GM12878 (cell line): ENCODE measurements at places on chromosomes 2 and 18.

- DNase-seq: no peak
These were observed 1074.2 kb upstream of the ZEB2 start for GRCh38 chr2:145593991-145594614.

DNA sequence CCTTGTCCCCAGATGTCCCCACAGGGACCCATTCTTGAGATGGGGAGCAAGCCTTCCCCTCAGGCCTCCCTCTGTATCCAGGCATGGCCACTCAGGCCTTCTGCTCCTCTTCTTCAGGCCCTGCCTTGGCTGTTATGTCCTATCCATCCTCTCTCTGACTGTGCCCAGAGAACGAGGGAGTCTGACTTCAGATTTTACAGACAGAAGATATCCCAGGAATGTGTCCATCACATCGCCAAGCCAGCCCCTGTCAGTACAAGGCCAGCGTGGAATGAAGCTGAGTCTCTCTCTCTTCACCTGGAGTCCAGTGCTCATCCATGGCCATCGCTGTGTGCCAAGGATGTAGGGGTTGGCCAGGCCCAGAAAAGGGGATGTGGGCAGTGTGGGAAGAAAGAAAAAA, 57.6 kb downstream of the SDC1 start:
- DNase-seq: no peak

DNA sequence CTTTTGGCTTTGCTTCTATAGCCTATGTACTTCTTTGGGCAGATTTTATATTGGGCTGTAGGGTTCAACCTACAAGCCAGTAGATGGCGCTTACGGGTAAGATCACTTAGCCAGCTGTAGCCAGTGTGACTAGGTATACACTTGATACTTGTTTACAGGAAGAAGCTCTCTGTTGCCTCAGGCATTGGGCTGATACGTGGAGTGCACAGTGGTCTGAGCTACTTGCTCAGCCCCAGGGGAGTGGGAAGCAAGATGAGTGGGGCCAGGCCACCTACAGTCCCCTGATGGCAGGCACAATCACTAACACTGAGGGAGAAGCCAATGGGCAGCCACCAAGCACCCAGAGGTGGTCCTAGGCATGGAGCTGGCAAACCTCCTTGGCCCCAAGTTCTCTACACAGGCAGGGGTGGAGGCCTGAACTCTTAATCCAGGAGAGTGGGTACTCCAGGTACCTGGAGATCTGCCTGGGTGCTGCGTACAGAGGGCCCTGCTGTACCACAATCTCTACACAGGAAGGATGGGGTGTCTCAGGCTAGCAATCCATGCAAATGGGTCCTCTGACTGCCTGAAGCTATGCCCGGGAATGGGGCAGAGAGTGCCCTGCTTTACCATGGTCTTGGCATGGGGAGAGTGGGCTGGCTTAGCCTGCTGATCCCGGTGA, 122.2 kb downstream of the NCOA1 start:
- peak; percentile 32 for DNase-seq

DNA sequence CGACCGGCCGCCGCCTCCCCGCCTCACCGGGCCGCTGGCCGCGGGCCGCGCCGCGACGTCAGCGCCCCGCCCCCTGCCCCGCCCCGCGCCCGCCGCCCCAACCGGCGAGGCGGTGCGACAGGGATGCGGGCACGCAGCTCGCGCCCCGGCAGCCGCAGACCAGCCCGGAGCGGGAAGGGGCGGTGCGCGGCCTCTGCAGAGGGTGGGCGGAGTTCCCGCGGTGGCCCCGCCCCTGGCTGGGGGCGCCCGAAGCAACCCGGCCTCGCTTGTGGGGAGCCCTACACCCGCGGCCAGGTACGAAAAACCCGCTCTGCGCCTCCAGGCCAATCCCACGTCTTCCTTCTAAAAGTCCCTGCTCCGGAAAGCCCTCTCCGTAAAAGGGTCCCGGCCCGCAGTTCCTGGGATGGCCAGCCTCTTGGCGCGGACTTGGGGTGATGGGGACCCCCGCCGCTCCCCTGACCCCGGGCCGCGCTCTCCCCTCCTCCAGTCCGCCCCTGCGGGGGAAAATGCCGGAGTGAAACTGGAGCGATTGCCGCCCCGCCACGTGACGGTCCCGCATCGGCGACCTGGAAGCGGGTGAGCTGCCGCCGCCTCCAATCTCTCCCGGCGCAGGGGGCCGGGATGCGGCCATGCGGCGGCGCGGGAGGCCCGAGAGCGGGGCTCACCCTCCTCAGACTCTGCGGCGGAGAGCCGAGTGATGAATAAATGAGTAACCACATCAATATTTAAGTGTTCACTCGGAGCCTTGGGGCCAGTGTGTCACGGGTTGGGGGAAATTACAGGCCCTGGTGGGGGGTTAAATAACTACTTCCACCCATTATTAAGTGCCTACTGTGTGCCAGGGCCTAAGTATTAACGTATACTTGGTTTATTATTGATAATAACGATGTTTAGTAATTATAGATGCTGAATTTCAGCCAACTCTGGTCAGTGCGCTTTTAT, at the start of gene RAB11FIP5:
RAB11FIP5 (minus strand) TSS at position 36 of the 942 bp plus-strand sequence. CDS start 171 bp downstream, outside the sequence.
- no peak for DNase-seq

GRCh38 chr2:43300781-43301583, 74.6 kb upstream of the ZFP36L2 start:
- no peak for DNase-seq

DNA sequence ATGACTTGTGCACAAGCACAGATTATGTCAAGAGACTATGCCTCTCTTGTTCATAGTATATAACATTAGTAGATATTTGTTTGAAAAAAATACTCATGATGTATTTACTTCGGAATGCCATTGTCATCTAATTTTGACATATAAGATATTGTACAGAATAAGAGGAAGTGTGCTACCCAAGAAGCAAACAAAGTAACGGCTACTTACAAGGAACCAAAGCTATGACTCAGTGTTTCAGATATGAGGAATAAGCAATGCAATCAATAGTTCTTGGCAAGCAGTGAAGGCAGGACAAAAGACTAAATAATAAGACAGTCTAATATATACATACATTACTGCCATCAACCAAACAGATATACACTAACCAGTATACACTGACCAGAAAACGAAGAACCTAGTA, 256.3 kb downstream of the CCDC178 start:
- no peak for DNase-seq

DNA sequence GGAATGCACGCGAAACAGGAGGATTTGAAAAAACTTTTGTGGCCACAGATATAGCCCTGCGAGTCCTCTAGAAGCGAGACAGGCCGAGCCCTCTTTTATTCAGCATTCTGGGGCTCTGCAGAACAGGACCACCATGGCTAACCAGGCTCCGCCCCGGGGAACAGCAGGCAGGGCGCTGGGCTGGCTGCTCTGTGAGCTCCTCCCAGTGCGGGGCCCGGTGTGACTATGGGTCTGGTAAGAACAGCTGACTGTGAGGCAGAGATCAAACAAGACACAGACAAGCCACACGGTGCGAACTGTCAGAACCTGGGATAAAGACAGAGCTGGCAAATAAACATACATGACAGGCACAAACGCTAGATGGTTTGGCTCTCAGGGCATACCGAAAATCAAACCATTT, 15.5 kb downstream of the PXDN start:
- DNase-seq: no peak

GRCh38 chr18:79634593-79635426, 44.8 kb upstream of the CTDP1 start:
- DNase-seq: no peak

GRCh38 chr2:34193164-34193563, 594.1 kb upstream of the FAM98A start:
- DNase-seq: no peak

- DNase-seq: no peak
These were observed 36.4 kb downstream of the REEP1 start for GRCh38 chr2:86301009-86301408.

DNA sequence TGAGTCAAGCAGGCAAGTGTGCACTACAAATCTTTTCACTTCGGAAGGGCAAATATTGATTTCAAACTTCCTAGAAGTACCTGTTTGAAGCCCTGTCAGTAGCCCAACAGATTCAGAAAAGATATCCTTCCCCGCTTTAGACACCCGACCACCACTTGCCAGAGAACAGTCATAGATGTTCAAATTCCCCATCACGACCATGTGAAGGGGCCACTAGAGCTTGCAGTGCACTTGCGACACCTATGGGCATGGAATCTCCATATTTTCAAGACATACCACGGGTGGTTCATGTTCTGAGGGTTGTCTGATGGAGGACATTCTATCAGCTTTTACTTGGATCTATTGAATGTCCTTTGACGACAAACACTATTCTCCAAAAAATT, 23.8 kb downstream of the GNLY start:
- DNase-seq: no peak

GRCh38 chr2:26742048-26742770, 21.9 kb upstream of the SLC35F6 start:
- DNase-seq: no peak

DNA sequence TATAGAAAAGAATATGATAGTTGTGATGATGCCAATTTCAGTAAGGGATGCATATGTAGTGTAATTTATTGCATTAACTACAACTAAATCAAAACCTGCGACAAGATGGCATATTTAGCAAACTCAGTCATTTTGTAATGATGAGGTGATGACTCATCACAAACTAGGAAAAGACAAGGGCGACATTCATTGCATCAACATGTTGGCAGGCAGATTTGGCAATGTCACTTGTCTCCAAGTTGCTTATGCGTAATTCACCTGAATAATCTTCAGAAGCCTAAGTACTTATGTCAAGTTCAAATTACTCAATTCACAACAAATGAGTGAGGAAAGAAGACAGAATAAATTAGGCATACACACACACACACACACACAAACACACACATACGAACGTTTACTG, 273.2 kb upstream of the RGPD4 start:
- DNase-seq: no peak

GRCh38 chr2:54859997-54860701, 136.7 kb downstream of the EML6 start:
- DNase-seq: no peak

GRCh38 chr2:183248866-183249567, 124.8 kb downstream of the NUP35 start:
- DNase-seq: no peak

GRCh38 chr2:238450440-238450861, 23.7 kb downstream of the ASB1 start:
- no peak for DNase-seq

DNA sequence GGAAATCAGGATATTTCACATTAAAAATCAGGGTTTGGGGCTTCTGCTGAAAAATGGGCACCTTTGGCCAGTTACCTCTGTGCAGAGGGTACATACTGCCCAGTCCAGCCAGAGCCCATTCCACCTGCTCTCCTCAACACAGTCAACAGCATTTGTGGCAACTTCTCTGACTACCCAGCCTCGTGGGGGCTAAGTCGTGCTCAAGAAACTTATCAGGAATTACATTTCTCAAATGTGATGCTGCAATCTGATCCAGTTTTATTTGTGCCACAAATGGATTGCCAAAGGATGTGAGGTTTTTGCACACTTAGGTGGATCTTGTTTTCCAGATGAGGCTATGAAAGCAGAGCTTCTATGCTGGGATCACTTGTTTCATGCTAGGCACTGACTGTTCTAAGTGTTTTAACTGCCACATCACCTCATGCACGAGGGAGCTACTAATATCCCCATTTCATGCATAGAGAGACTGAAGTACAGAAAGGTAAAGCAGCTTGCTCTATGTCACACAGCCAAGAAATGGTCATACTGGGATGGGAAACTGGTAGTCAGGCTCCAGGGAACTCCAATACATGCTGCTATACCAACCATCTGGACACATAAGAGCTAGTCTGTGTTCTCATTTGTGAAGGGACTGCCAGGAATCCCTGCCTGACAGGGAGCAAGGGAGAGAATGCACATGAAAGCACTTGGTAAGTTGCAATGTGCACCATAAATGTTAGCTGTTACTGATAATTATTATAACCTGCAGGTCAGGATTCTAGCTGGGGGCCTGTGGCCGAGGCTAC, 89.0 kb upstream of the HK2 start:
- no peak for DNase-seq

GRCh38 chr2:66682476-66682875, 247.6 kb downstream of the MEIS1 start:
- DNase-seq: no peak

GRCh38 chr2:157404363-157404762, 39.5 kb downstream of the CYTIP start:
- DNase-seq: peak; percentile 85

DNA sequence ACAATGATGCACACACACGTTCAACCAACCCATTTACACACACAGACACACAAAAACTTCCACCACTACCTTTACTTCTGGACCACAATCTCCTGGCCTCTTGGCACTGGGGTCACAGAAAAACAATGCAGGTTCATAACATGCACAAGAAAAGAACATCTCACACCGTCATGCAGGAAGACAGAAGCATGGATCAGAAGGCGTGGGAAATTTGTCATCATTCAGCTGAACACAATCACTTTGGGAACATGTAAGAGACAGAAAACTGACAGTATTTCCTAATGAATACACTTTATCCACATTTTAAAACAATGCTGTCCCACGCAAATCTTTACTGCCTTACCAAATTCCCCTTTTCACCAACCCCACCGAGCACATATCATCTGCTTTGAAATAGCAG, 501.9 kb upstream of the KLHL29 start:
- no peak for DNase-seq

GRCh38 chr2:159851941-159852340, 53.9 kb upstream of the CD302 start:
- no peak for DNase-seq

GRCh38 chr2:100780203-100781008, 39.5 kb upstream of the NPAS2 start:
- no peak for DNase-seq

DNA sequence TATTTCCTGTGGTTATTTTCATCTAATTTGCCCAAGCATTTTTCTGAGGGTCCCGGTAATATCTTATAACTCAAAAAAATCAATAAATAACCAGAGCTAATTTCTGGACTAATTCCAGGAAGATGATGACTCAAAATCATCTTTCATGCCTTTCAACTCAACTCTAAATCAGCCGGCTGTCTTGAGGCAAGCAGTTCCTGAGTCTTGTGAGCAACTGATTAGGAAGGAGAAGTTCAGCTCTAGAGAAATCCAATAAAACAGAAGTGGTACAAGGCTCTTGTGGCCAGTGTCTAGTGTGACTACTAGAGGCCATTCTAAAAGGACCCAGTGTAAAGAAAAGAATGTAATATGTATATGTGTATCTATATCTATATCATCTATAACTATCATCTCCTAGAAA, 890.4 kb downstream of the TRIB2 start:
- DNase-seq: no peak

- DNase-seq: no peak
These were observed 128.8 kb downstream of the ZNF521 start for GRCh38 chr18:25223211-25223610.

- DNase-seq: peak; percentile 71
These were observed 121.6 kb downstream of the SP100 start for GRCh38 chr2:230537531-230537976.

GRCh38 chr2:23553561-23553960, 168.6 kb downstream of the KLHL29 start:
- no peak for DNase-seq

GRCh38 chr2:173087214-173087581, 11.6 kb downstream of the MAP3K20 start:
- no peak for DNase-seq

- peak; percentile 35 for DNase-seq
These were observed 73.8 kb downstream of the MAP3K20 start for GRCh38 chr2:173149491-173149890.
